HS-27A (cell line): ENCODE measurements at places on chromosomes 4 and X.
A peak's percentile ranks its signal among the peaks of the same experiment; 100 is the strongest.

DNA sequence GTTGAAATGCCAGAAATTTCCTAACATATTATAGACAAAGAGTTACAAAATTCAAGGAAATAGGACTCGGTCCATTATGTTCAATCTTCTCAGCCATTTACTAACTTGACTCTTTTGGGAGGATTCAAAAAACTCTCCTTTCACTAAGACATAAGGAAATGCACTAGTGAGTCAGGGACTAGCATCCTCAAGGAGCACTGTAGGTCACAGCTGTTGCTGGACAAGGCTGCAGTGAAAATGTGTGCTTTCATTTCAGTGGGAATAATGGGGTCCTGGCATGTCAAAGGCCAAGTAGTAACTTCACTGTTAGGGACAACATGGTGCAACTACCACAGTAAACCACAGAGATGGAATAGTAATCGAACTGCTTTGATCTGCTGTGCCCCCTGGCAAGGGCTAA lies 56.9 kb upstream of the ABCG2 start:
- no peak for DNase-seq

- no peak for DNase-seq
Measured at GRCh38 chrX:71958281-71958675, 47.6 kb downstream of the NHSL2 start.

- DNase-seq, result no peak
Measured at GRCh38 chr4:153931804-153932203, 142.9 kb upstream of the SFRP2 start.

GRCh38 chr4:73450398-73451004 lies 14.5 kb downstream of the AFP start:
- peak; percentile 88 for DNase-seq

DNA sequence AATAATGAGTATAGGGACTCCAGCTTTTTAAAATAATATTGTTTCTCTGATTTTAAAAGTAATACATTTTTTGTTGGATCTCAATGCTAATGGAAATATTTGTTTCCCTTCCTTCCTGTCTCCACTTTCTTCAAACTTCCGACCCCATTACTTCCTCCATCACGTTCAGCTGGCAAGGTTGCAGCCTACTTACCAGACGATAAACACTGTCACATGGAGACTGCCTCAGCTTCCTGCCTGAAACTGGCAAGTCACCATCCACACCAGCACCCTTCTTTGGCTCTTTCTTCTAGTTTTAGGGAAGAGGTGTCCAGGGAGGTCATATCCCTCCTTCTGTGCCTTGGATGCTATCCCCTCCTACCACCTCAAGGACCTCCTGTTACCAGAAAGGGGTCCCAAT lies 3.4 kb upstream of the INTU start:
- no peak for DNase-seq

DNA sequence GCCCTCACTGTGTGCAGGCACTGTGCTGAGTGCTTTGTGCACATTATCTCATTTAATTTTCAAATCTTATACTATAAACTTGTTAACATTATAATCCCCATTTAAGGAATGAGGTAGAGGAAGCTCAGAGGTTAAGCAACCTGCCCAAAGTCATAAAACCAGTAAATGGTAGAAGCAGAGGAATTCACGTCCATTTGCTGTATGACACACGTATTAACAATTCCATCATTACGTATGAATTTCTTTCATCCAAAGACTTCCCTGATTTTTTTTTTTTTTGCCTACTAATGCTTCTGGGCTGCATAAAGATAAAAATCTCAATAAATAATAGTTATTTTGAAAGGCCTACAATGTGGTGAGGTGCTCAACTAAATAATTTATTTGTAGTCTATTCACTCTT lies 64.5 kb upstream of the H2AZ1 start:
- no peak for DNase-seq

GRCh38 chrX:74535408-74536151 lies 78.8 kb downstream of the RLIM start:
- peak; percentile 24 for DNase-seq

DNA sequence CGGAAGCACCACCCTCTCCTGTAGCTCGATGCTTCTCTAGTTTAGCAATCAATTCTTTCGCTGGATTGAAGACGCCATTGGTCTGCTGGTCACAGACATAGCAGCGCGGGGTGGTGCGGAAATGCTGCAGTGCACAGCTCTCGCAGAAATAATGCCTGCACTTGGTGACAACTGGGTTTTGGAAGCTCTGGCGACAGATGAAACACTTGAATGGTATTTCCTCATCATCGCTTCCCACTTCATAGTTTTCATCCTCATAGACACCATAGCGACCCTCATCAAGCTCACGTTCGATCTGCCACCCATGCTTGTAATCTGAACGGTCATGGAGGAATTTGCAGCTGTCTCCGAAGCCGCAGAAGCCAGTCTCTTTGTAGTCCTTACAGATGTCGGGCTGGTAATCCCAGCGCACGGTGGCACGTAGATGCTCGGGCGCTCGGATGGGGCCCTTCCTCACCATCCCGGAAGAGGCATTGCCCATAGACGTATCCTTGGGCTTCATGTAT lies 854 bp downstream of the RNF113A start:
- DNase-seq, result no peak

- no peak for DNase-seq
Measured at GRCh38 chrX:122439831-122440230, 744.2 kb upstream of the GRIA3 start.
